ENCODE measurements at places on chromosomes 6 and 20.

DNA sequence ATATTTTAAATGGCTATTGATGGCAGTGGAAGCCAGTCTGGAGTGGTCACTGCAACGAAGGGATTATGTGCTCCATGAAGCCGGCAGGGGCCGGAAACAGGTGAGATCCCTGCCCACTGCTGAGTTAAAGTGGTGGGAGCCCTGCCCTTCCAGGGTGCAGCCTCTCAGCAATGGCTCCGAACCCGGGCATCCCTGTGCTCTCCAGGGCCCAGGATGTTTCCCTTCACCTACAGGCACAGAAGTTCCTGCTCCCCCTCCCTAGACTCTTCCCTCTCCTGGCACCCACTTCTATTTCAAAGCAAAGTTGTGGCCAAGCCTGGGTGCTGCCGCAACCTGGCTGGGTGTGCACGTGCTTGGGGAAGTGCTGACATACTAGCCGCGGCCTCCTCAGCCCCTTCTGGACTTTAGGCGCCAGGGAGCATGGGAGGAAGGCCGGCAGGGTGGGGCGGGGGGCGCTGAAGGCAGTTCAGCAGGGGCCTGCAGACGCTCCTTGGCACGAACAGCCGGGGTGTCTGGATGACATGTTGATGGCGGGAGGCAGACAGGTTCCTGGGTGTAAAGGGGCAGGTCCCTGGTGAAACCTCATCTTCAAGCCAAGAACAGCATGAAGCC, 452.3 kb downstream of the HTR1B start:
- no peak for DNase-seq

DNA sequence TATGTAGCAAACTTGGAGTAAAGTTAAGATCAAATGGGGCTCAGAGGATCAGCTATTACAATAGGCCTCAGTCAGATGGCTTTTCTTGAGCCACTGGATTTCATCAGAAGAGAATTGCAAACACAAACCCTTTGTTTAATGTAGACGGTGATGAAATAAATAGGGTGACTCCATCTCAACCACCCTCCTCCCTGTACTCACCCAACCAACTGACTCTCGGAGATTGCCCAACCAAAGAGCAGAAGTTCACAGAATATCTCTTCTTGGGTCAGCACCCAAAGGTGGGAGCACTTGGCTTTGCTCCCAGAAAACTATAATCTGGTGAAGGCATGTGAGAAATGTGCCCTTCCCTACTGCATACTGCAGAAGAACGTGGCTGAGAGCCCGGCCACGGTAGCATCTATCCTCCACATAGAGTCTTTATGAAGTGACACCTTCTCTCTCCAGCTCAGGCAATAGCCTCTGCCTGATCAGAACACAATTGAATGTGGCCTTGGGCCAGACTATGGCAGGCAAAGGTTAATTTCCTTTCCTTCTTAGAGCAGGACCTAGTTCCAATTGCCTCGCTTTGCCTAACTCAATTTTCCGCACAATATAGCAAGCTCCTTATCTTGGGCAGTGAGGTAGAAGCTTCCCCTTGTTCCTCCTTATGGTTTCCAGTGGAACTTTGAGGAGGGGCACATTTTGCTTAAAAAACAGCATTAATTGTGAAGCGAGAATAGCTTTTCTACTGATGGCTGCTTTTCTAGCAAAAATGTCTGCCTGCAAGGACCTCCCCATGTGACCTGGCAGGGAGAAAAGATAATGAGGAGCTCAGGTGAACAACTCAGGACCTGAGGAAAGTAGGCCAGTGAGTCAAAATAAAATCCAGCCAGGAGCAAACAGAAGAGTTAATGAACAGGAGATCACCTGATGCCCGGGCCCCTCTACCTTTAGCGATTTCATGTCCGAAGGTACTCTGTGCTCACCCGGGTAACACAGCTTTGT, 79.4 kb downstream of the GFOD1 start:
- no peak for DNase-seq

DNA sequence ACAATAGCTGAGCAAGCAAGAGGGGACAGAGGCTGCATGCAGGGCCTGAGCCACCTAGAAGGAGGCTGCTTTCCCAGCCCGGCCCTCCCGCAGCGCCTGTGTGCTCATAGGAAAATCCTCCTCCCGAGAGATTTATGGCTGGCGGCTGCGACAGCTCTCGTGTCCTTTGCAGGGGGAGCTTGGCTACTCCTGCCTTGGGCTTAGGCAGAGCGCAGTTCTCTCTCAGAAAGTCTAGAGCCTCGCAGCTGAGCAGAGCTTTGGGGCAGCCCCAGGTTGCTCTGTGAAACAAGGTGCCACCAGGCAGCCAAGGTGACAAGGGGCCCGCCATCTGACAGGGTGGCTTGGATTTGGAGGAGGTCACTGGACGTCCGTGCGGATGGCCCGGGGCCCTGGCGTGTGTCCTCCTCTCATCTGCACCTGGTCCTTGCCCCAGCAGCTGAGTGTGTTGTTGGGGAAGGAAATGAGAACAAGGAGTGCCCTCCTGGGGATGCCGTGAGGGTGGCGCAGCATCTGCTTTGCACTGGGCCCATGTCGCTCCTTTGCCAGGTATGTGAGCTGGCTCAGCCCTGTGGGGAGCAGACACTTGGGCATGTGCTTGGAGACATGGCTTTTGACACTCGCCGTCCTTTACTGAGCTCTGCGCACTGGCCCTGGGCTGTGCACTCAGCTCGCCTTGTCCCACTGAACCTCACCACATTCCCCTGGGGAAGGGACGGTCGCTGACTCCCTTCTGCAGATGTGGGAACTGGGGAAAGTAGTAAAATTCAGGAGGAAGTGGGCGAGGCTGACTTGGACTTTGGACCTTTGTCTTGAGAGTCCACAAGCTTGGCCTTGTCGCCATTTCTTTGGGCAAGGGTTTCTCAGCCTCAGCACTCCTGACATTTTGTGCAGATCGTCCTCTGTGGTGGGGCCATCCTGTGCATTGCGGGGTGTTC, 41.9 kb downstream of the EDN3 start:
- peak; percentile 61 for DNase-seq

GRCh38 chr6:18330548-18331081, 56.5 kb upstream of the RNF144B start:
- no peak for DNase-seq

DNA sequence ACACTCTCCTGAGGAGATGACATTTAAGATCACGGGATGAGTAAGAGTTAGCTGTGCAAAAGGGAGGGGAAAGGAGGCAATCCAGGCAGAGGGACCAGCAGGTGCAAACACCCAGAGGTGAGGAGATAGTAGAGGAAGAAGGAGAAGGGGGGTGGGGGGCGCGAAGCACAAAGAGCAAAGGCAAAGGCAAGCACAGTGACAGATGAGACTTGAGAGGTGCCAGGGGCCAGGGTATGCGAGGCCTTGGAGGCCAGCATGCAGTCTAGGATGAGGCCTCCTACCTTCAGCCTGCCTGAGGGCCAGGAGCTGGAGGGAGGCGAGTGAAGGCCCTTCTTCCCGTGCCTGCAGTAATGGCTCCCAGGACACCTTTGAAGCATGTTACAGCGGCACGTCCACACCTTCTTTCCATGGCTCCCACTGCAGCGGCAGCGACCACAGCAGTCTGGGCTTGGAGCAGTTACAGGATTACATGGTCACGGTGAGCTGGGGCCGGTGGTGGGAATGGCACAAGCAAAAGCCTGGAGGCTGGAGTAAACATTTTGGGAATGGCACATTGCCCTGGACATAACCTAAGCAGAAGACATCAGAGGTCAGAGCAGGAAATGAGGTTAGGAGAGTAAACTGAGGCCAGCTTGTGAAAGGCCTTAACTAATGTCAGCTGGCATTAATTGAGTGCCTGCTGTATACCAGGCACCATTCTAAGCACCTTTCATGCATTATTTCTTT, 18.6 kb downstream of the CCM2L start:
- DNase-seq: peak; percentile 58
